ENCODE measurements at places on chromosomes 6 and 20. TPM values are rescaled to one million over a fixed set of nuclear protein-coding genes. Genes with fewer than 3 reads are reported as not detected.
A peak's percentile ranks its signal among the peaks of the same experiment; 100 is the strongest.

- peak; percentile 62 for DNase-seq
Observed at GRCh38 chr20:2451939-2452732, 18.5 kb downstream of the SNRPB start.

GRCh38 chr6:168364793-168365421 lies 45.3 kb upstream of the DACT2 start:
- no peak for DNase-seq

GRCh38 chr20:49796600-49797343 lies 15.9 kb upstream of the SLC9A8 start:
- no peak for DNase-seq

Gene TMEM200A
- 3.4 TPM for total RNA-seq

- DNase-seq = no peak
Observed at GRCh38 chr6:84416043-84416657, 188.7 kb upstream of the CEP162 start.

DNA sequence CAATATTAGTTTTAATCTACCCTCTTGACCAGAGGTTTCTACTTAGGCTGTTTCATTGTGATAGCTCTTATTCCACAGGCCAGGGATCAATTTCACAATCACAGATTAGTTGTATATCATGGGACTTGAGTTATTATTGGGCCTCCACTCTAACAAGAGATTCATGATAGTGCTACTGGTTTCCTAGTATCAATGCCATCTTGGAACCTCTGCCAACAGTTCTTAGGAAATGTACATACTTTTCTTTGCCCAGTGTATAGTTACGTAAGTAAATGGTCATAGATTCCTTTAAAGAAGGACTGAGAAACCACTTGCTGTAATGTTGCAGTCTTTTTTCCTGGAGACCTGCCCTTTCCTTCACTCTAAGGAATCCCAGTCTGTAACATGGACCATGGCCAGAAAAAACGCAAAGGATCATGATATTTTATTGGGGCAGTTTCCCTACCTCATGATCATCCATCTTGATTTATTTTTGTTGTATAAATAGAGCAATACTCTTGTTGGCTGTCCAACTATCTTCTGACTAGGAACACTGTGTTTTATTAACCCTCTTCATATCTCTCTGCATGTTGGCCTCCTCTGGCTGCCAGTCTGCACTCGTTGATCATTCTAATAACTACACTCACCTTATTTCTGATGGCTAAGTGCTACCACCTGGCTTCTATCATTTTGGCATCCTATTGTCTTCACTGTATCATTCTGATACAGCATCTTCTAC lies 38.0 kb upstream of the VGLL2 start:
- no peak for DNase-seq

Gene ANKRD6
- 13.5 TPM for total RNA-seq

Gene C20orf144
- not detected for total RNA-seq

Gene CASS4
- total RNA-seq = 6.8 TPM

Gene MICB
- 5.8 TPM for total RNA-seq

DNA sequence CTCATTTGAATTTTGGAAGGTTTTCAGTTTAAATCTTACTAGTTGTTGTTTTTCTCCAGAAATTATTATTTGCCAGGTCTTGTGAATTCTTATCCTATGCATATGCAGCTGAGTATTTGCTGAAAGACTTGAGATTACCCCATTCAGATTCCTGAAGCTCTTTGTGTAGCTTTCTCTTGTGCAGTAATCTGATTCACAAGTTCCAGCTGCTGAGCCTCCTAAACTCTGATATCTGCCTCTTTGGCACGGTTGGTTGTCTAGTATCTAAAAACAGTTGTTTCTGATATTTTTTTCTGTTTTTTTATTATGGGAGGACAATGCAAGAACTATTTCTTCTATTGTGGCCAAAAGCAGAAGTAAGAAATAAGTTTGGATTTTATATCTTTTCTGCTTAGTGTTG lies 863.9 kb upstream of the MANEA start:
- no peak for DNase-seq

Gene OPRM1
- total RNA-seq = not detected

- no peak for DNase-seq
Observed at GRCh38 chr20:8074931-8075330, 55.4 kb upstream of the TMX4 start.

DNA sequence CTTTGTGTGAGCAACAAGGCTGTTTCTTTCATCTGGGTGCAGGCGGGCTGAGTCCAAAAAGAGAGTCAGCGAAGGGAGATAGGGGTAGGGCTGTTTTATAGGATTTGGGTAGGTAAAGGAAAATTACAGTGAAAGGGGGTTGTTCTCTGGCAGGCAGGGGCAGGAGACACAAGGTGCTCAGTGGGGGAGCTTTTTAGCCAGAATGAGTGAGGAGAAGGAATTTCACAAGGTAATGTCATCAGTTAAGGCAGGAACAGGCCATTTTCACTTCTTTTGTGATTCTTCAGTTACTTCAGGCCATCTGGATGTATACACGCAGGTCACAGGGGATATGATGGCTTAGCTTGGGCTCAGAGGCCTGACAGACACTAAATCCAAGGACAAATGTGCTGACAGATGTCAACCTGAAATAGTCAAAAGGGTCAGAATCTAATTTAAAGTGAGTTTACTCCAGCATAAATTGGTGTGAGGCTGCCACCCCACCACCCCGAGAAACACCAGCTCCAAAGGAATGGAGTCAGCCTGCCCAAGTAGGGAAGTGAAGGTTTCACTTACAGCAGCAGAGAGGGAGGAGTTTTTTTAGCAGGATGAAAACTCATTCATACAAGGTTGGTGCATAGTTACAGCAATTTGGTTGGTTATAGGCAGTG lies 560.0 kb upstream of the CDH4 start:
- no peak for DNase-seq

Gene CCN2
- 102 TPM for total RNA-seq

- DNase-seq = no peak
Observed at GRCh38 chr6:827431-827830, 134.5 kb upstream of the EXOC2 start.

GRCh38 chr20:41509316-41510200 lies 108.6 kb downstream of the CHD6 start:
- no peak for DNase-seq

All from omental fat pad (tissue), 4 donors.